ENCODE measurements at places on chromosomes 13 and 19. TPM values are rescaled to one million over a fixed set of nuclear protein-coding genes. Genes with fewer than 3 reads are reported as not detected.

DNA sequence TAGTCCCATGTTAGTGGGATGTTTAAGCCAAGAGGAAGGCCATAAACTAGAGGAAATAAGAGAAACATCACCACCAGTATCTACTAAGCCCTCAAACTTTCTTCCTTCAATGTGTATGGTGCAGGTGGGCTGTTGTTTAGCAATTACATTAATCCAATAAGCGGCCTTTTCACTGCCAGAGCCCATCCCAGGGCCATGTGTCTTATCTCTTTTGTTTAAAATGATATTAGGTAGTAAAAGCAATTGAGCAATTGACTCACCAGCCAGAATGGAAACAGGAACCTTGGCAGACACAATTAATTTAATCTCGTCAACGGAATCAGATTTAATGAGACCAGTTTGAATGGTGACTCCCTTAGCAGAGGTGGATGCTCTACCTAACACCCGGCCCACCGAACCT is 1503.5 kb downstream of the UQCRFS1 start:
- H3K27ac ChIP-seq, result no peak overlapping the region
- no peaks in the 10 kb centered on the region for H3K4me1 ChIP-seq
- H3K36me3 ChIP-seq, result no peaks in the 10 kb centered on the region
- no peaks in the 10 kb centered on the region for H3K27me3 ChIP-seq
- H3K4me3 ChIP-seq, result no peak overlapping the region

DNA sequence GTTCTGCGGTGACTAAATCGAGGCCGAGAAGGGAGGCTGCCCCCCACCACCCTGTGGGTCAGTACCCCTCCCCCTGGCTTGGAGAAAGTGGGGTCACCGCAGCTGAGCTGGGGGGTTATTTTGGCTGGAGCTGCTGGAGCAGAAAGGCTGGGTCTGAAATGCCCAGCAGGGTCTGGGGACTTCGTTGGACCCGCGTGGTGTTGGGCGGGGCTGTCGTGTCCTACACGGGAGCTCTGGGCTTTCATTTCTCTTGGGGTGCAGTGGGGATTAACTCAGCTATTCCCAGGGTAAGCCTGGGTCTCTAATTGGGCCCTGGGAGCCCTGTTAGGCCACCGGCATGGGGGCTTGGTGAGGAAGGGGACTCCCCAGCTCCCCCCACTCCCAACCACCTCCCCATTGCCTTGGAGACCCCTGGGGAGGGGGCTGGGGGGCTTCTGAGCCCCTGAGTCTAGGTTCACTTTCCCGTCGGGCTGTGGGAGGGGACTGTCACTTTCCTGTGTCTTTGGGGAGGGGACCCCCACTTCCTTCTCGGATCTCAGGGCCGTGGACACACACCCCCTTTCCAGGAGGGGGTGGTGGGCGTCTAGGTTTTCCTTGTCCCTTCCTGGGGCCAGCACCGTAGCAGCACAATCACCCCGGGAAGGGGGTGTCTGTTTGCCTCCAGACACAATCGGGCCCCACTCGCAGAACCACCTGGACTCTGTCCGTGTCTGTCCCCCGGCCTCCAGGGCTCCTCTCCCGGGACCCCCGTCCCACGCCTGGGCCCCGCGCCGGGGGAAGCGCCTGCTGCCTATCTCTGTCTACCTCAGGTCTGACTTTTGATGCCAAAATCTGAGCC is 10.2 kb upstream of the WDR18 start:
- H3K36me3 ChIP-seq, result peaks cover 33% of the 10 kb centered on the region
- no peak overlapping the region for H3K4me3 ChIP-seq
- H3K27me3 ChIP-seq, result no peaks in the 10 kb centered on the region
- no peak overlapping the region for H3K27ac ChIP-seq
- H3K4me1 ChIP-seq, result no peaks in the 10 kb centered on the region

DNA sequence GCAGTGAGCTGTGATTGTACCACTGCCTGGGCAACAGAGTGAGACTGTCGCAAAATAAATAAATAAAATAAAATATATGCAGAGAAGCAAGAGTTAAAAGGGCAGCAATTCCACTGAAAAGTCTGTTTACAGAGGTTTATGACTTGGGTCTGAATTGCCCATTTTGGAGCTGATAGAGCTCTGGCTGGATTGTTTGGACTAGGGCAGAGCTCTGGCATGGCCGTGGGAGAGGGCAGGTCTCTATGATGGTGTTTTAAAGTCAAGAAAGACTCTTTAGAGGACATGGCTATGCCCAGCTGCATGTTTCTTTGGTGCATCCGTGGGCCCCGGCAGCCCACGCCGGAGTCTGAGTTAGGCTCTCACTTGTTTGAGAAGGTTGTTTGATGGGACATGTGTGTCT is 64.6 kb upstream of the C1QTNF9 start:
- H3K27ac ChIP-seq, result no peak overlapping the region
- no peaks in the 10 kb centered on the region for H3K27me3 ChIP-seq
- H3K4me3 ChIP-seq, result no peak overlapping the region
- peaks cover 14% of the 10 kb centered on the region for H3K4me1 ChIP-seq

DNA sequence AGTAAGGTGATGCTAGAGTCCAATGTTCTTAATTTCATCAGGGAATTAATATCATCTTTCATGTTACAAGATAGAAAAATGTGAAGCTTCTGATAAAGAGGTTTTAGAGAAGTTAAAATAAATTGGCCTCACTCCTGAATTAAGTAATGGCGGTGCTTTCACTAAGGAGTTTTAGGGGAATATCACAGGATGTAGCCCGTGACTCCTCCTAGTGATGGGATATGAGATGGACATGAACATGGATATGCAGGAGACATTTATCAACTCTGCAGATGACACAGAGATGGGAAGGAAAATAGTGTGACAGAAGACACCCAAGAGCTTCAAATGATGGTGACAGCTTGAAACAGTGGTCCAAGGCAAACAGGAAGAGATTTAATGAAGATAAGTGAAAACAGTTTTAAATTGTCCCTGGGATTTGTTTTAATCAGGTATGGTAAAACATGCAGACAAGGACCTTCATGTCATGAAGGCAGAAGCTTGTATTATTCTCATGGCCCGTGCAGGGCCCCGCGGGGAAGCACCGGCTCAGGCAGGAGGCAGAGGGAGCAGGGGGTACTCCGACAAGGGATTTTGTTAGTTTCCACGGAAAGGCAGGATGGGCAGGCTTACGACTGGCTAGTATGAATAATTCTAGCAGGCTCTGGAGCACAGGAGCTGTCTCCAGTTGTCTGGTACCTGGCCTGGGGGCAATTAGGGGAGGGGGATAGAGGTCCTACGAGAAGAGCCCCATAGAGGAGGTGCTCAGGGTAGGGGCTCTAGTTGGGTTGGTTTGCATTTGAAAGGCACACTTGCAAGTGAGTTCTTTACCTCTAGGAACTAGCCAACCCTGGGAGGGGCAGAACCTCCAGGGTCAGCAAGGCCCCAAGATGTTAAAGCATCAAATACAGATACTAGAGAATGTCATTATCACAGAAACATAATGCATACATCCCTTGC is 38.7 kb upstream of the FARP1 start:
- no peak overlapping the region for H3K4me3 ChIP-seq
- no peak overlapping the region for H3K27ac ChIP-seq
- DNase-seq, result no peak
- peaks cover 2% of the 10 kb centered on the region for H3K27me3 ChIP-seq

The NLRP9 gene
- total RNA-seq, result not detected

DNA sequence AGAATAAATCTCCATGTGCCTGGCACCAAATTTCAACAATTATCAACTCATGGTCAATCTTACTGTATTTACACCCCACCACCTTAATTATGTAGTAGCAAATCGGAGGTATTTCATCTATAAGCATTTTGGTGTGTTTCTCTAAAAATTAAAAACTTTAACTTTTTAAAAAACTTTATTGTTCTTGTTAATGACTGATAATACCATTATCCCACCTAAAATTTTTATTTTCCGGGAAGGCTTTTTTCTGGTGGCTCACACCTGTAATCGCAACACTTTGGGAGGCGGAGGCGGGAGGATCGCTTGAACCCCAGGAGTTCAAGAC is 453 bp upstream of the PDCD2L start:
- H3K36me3 ChIP-seq, result peaks cover 30% of the 10 kb centered on the region
- DNase-seq, result no peak
- peak overlapping the region; percentile 70 for H3K27ac ChIP-seq
- peaks cover 18% of the 10 kb centered on the region for H3K4me1 ChIP-seq

DNA sequence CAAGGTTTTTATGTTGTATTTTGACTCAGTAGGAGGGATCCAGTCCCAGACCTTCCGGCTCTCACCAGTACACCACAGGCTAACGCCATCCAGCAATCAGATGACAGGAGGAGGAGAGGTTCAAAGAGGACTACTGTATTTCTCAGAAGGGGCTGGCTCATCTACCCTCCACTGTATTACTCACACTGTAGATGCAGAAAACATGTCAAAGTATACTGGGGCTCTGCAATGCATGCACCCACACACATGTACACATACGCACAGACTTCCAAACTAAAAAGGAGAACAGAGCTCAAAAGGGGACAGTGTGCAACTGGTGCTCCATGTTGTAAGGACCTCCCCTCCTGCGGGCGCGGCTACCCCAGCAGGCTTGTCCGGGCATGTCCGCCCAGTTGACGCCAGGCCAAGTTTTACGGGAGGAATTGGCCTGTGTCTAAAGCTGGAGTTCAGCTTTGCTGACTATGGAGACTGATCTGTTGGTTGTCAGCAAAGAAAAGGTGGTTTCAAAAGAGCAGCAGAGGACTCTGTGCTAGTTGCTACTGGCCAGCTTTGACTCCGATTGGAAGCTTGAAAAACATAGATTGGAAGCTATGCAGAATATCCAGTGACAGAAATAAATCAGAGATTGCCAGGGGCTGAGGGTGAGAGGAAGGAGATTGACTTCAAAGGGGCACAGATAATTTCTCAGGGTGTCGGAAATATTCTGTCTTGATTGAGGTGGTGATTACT is 314.2 kb downstream of the DLEU7 start:
- no peak overlapping the region for H3K27ac ChIP-seq
- H3K36me3 ChIP-seq, result no peaks in the 10 kb centered on the region
- H3K27me3 ChIP-seq, result peaks cover 11% of the 10 kb centered on the region
- no peak overlapping the region for H3K4me3 ChIP-seq
- no peak for DNase-seq

DNA sequence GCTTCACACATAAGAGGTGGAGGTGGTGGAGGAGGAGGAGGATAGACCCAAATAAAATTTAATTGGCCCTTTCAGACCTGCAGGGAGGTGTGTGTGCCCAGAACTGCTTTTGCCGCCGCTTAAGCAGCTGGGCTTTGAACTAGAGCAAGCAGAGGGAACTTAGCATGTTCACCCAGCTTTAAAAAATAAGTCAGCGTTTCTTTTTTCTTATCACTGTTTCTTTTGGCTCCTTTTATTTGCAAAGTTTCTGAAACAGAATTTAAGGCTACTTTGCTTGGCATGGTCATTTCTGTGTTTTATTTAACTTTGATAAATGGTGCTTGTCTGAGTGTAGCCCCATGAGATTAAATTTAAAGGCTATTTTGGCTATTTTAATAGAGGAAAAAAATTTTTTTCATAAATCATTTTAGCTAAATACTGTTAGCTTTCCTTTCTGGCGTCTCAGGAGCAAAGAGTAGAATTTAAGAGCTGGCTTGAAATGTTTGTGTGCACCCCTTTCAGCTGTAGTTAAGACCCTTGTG is 43.3 kb upstream of the RNF113B start:
- no peaks in the 10 kb centered on the region for H3K4me1 ChIP-seq
- no peak for DNase-seq
- no peaks in the 10 kb centered on the region for H3K36me3 ChIP-seq
- H3K27ac ChIP-seq, result no peak overlapping the region
- H3K4me3 ChIP-seq, result no peak overlapping the region

The ADGRE3 gene
- not detected for total RNA-seq

DNA sequence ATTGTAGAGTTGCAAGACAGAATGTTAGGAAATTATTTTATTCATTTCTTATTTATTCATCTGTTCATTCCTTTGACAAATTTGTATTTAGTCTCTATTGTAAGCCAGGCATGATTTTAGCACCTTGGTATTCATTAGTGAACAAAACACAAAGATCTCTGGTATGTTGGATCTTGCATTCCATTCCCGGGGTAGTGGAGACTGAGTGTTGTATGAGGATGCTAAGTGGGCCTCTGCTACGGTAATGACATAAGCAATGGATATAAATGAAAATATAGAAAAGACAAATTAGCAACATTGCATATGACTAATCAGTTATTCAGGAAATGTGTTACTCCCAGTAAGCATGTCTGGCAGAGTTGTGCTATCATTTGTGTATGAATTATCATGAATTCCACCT is 449.3 kb downstream of the PCDH17 start:
- no peaks in the 10 kb centered on the region for H3K27me3 ChIP-seq
- no peaks in the 10 kb centered on the region for H3K36me3 ChIP-seq
- DNase-seq, result no peak
- no peak overlapping the region for H3K27ac ChIP-seq

The DACH1 gene
- total RNA-seq, result not detected

DNA sequence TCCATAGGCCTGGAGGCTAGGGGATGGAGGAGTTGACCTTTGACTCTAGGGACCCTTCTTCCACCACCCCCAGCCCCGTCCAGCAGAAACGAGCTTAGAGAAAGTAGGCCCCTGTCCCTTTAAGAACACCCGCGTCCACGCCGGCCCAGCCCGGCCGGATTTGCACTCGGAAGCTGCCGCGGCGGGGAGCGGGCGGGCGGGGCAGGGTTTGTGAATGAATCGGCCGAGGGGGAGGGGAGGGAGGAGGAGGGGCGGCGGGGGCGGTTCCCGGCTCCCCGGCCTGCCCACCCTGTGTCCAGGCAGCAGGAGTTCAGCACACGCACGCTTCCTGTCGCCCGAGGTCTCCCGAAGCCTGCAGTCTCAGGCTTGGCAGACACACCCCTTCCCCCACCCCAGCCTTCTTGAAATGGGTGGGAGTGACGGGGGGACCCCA is 1.5 kb downstream of the UNC13A start:
- H3K4me1 ChIP-seq, result peaks cover 7% of the 10 kb centered on the region
- H3K27me3 ChIP-seq, result peaks cover 63% of the 10 kb centered on the region
- no peak for DNase-seq
- H3K36me3 ChIP-seq, result no peaks in the 10 kb centered on the region
- H3K4me3 ChIP-seq, result no peak overlapping the region
- no peak overlapping the region for H3K27ac ChIP-seq

DNA sequence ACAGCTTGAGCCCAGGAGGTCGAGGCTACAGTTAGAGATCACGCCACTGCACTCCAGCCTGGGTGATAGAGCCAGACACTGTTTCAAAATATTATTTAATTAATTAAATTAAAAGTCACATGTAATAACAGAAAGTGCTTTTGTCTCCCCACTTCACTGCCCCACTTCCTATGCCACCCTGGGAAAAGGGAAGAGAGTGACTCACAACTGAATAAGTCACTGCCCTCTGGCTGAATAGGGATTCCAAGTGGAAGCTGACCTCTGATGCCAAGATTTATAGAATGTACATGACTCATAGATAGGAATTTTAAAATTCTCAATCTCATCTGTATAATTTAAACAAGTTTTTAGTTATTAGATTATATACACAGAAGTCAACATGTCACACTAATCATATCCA is 22.2 kb upstream of the ERVV-1 start:
- H3K4me3 ChIP-seq, result no peak overlapping the region
- H3K4me1 ChIP-seq, result peaks cover 13% of the 10 kb centered on the region
- no peak for DNase-seq
- H3K36me3 ChIP-seq, result peaks cover 15% of the 10 kb centered on the region
- H3K27me3 ChIP-seq, result no peaks in the 10 kb centered on the region
